ENCODE measurements at places on chromosomes 2 and 18.

DNA sequence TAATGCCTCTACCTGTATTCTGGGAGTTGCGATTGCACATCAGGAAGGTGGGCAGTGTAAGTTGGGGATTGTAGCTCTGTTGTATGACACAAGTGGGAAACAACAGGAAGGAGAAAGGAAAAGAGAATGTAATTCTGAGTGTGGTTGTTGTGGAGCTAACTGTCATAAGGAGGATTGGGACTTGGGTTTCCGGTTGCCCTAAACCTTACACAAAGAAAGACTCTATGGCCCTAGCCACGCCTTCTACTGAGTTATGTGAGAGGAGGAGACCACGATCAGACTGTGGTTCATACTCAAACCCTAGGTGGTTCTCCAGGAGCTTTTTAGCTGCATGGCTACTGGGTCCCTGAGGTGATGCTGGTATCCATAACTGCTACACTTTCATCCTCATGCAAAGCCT lies 86.5 kb downstream of the TANC1 start:
- DNase-seq: no peak

- DNase-seq: no peak
Observed at GRCh38 chr18:46426021-46426678, 230.9 kb downstream of the LOXHD1 start.

- no peak for DNase-seq
Observed at GRCh38 chr2:143574069-143574468, 444.9 kb downstream of the ARHGAP15 start.

GRCh38 chr18:10053861-10054260 lies 140.0 kb downstream of the VAPA start:
- DNase-seq: no peak

DNA sequence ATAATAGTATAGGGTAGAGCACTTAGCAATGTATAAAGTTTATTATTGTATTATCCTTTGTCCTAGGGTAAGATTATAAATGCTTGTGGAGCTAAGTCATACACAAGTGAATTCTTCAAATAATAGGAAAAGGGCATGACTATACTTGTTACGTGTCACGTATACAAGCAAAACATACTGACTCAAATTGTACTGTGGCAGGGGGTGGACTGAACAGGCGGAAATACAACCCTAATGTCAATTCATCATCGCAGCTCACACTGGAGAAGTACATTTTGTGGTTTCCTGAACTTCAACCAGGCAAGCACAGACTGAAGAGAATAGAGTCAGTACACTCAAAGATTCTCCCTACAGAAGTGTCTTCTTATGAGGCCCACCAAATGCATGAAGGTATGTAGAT lies 201.0 kb downstream of the MBD2 start:
- DNase-seq: no peak

DNA sequence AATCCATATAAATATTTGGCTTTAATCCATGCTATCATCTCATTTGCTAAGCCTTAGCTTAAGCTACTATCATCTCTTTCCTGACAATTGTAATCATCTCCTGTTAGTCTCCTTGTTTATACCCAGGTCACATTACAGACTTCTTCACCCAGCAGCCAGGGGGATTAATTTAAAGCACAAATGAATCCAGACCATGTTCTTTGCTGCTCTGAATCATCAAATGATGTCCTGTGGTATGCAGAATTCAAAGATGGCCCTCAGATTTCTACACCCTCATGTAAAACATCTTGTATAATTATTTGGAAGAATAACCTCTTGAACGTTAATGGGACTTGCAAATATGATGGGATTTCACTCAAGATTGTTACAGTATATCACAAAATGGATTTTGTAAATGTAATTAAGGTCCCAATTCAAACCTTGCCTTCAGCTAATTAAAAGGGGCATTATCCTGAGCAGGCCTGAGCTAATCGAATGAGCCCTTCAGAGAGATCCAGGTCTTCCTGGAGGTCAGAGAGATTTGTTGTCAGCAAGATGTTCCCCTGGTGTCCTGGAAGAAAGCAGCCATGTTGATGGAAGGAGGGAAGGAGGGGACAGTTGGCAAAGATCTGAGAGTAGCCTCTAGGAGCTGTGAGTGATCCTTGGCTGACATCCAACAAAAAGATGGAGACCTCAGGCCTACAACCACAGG lies 241.1 kb upstream of the MMADHC start:
- no peak for DNase-seq
